ENCODE measurements at places on chromosomes 4 and X.

GRCh38 chrX:5051831-5052491 is 1176.7 kb downstream of the NLGN4X start:
- no peak for DNase-seq

- DNase-seq = no peak
Observed at GRCh38 chr4:152148057-152148456, 387.2 kb upstream of the GATB start.

- no peak for DNase-seq
Observed at GRCh38 chrX:155005190-155005589, 17.3 kb downstream of the F8 start.

GRCh38 chrX:135737366-135738071 is 24.1 kb downstream of the CT45A1 start:
- DNase-seq = no peak

GRCh38 chr4:57147335-57148060 is 37.3 kb upstream of the IGFBP7 start:
- DNase-seq = no peak

GRCh38 chr4:3313139-3313538 is 20.3 kb downstream of the RGS12 start:
- no peak for DNase-seq

GRCh38 chrX:68232206-68232605 is 201.1 kb downstream of the OPHN1 start:
- no peak for DNase-seq

- no peak for DNase-seq
Observed at GRCh38 chrX:109374262-109374960, 107.5 kb downstream of the GUCY2F start.
